ENCODE measurements at places on chromosomes 5 and 9.

DNA sequence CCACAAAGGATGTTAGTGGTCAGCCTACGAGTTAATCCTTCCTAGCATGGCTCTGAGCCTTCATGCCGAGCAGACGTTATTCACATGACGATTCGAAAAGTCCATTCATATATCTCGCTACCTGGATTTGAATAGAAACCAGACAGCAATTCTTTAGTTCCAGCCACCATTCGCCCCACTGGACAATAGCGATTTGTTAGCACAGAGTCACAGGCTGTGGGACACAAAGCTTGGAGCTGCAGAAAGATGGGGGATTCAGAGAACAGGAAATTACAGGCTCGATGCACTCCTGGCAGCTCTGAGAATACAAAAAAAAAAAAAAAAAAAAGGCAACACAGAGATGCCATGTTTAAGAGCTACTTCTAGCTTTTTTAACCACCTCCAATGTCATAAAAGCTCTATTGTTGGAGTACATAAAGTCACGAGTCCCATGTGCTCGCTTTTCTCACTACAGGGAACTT is 110.7 kb downstream of the NR6A1 start:
- peak; percentile 79 for DNase-seq

- DNase-seq = no peak
Measured at GRCh38 chr5:127999909-128000308, 83.7 kb upstream of the SLC12A2 start.

- DNase-seq = no peak
Measured at GRCh38 chr5:439636-440035, 3.3 kb upstream of the EXOC3 start.

DNA sequence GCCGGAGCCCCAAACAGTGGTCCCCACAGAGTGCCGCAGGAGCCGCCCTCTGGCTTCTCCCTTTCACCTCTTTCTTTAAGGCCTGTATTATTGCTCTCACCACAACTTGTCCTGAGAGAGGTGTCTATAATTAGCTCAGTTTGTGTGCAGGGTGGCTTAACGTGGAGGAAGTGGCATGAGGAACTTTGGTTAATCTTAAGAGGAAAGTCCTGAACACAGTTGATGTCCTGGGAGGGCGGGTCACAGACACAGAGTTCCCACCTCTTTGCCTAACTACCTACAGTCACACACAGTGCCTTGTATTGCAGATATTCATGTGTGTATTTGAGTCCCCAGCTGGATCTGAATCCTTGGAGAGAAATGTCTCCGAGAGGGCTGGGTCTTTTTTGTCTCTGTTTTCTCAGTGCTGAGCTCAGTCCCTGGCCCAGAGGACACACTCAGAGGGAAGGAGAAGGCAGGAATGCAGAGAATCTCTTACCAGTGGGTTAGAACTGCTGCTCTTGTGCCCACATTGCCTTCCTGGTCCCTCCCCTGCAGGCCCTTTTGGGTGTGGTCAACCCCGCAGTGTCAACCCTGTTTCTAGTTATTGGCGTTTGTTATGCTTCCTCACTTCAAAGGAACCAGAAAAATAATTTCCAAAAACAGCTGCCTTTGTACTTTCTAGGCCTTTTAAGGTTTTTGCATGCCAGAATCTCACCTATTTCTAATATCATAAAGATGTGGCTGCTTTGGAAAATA is 392.5 kb downstream of the KDM4C start:
- DNase-seq = no peak

GRCh38 chr5:126506079-126506478 is 82.9 kb downstream of the GRAMD2B start:
- no peak for DNase-seq

DNA sequence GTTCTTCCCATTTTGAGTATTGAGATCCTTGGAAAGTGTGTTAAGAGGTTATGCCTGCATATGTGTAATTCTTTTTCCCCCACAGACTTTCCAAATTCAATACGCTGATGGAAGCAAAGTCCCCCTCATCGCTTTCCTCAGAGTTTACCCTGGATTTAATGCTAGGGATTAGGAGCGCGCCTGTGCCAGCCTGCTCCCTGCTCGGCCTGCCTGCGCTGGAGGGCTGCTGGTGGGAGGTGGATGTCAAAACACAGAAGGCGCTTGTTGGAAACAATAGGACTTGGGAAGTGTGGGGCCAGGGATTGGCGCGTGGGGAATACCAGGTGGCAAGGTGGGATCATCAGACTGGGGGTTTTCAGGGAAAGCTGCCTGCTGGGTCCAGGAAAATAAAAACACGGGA is 39.8 kb upstream of the PTCH1 start:
- DNase-seq = no peak
